GM12878 (cell line): ENCODE measurements at places on chromosomes 1 and 21. TPM values are rescaled to one million over a fixed set of nuclear protein-coding genes. Genes with fewer than 3 reads are reported as not detected.

The DOCK7 gene
- total RNA-seq, result 29.5 and 35.5 TPM in 2 replicates

The TRAF3IP3 gene
- 62.6 and 67.5 TPM in 2 replicates for total RNA-seq

The TCHH gene
- total RNA-seq, result not detected in 2 replicates

The CBS gene
- total RNA-seq, result 4.2 and 4.8 TPM in 2 replicates

The PCP4L1 gene
- 2.7 and 3.6 TPM in 2 replicates for total RNA-seq

The ARHGAP30 gene
- 136 and 143 TPM in 2 replicates for total RNA-seq

The AGMAT gene
- 6.9 and 7.4 TPM in 2 replicates for total RNA-seq

The POU3F1 gene
- 0.38 and 0.53 TPM in 2 replicates for total RNA-seq

The OR10Z1 gene
- not detected in 2 replicates for total RNA-seq
